ENCODE measurements at places on chromosomes 13 and 19.
A peak's percentile ranks its signal among the peaks of the same experiment; 100 is the strongest.

DNA sequence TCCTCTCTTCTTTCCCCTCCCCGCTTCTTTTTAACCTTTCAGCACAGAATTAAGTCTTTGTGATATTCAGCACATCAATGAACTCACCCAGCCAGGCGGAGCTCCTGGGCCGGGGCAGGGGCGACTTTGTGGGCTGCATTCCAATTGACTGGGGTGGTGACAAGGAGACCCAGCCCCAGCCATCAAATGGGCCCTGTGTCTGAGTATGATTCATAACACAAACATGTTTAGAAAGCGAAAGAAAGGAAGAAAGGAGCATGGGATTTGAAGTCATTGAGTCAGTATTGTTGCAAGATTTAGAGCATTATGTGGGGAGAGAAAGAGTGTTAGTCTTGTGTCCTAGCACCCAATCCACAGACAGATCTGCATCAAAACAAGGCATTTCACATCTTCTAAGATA, 185.3 kb downstream of the LHFPL6 start:
- DNase-seq, result no peak

DNA sequence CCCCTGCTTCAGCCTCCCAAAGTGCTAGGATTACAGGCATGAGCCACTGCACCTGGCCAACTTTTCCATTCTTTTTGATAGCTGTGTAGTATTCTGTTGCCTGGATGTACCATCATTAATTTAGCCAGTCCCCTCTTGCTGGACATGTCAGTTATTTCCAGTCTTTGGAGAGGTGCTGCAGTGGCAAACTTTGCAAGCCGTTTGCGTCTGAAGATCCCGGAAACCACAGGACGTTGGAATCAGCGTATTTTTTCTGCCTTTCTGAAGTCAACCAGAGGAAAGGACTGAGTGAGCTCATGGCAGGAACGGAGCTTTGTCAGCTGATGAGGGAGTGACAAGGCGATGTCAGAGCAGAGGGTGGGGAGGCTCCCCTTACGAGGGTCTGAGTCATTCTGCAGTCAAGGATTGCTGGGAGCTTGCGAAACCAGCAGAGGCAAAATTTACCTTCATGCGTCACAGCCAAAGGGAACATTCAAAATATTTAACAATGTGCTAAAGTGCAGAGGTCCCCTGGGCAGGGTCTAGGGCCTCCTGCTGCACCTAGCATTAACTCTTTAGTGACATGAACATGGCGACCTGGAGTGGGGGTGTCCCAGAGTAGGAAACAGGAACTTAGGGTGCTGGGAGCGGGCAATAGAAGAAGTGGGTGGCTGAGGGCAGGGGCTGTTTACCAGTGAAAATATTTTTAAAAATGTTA, 5.6 kb downstream of the C5AR1 start:
- no peak for DNase-seq

DNA sequence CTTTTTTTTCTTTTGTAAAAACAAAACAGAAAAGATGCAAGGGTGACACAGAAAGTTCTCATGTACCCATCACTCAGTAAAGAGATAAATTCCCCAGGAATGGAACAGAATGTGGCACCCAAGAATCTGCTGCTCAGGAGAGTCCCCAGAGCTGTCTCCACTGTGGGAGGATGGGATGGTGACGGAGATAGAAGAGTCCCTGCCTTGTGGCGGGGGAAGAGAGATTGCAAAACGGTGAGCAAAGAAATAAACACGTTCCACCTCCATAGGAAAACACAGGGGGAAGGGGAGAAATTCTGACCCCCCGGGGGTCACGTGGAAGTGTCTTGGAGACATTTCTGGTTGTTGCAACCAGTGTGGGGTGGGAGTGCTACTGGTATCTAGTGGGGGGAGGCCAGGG, 76.4 kb downstream of the INSR start:
- no peak for DNase-seq

- DNase-seq, result no peak
Observed at GRCh38 chr13:23320926-23321534, 112.5 kb downstream of the SACS start.

- DNase-seq, result no peak
Observed at GRCh38 chr13:23743278-23744076, 145.7 kb downstream of the MIPEP start.

GRCh38 chr13:55534306-55534705, 1606.4 kb upstream of the PRR20A start:
- no peak for DNase-seq

DNA sequence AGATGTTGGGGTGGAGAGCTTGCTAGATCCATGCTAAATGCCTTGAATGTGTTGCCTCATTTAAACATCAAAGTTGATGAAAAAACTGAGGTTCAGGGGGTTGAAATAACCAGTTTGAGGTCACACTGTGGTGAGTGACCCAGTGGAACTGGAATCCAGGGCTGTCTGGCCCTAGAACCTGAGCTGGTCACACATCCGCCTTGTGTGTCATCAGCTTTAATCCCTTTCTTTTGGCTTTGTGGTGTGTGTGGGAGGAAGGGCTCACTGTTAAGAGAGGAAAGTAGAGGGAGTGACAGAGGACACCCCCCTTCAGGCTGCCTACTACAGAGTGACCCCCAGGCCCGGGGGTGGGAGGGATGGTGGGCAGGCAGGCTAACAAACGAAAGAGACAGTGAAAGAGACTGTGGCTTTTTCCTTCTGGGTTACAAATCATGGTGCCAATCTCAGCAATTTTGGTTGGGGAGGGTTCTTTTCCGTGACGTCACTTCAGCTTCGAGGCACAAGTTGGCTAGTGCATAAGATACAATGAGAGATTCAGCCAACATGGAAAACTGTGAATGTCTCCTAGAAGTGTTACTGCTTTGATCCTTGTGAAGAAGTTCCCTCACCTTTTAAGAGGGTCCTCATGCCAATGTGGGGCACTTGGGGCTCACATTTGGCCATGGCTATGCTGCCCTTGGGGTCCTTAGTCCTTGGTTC, 164.9 kb downstream of the DLEU7 start:
- no peak for DNase-seq

GRCh38 chr13:23510544-23510916, 59.7 kb upstream of the TNFRSF19 start:
- no peak for DNase-seq

GRCh38 chr19:7582446-7582845, 13.2 kb upstream of the CAMSAP3 start:
- no peak for DNase-seq

DNA sequence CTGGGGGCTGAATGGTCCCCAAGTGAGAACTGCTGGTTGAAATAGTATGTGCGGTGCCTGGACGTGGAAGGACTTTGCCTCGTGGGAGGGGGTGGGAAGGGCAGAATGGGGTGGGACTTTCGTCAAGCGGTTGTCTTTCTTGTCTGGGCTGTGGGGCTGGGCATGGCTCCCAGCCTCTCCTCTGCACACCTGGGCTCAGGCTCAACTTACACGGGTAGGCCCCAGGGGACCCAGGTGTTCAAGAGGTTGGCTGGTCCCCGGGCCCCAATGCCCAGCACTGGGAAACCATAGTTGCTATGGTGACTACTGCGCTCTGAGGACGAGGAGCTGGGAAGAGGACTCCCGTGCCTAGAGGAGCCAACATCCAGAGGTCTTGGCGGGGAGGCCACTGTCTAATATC, 7.3 kb downstream of the NWD1 start:
- no peak for DNase-seq

DNA sequence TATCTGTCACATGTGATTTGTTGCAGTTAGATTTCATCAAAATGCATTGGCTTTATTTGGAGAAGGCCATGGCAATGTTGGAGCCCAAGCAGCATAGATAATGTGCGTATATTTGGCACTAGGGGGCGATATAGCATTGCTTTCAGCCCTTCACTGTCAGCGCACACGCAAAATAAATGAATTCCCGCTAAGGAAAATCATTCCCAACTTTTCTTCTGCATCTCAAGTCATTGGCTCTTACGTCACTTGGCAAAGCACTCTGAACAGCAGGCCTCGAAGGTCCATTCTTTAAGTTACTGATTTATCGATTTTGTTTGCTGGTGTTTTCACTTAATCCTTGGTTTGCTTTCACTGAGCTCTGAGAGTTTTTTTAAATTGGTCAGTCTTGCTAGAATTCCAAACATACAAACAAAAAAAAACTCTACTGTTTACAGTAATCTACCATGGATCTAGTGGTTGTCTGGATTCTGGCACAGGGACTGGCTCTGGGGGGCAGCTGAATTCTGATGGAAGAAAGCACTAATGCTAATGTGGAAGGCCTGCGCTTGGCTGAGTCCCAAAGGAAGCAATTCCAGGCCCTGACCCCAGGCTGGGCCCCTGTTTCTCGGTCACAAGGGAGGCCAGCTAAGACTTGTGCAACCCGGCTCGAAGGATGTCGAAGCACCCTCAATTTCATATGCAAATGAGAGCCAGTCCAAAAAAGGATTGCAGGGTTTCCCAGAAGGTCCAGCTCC, 97.7 kb upstream of the IPO5 start:
- DNase-seq, result peak; percentile 31

GRCh38 chr19:463483-464207, 2.8 kb upstream of the SHC2 start:
- no peak for DNase-seq

- no peak for DNase-seq
Observed at GRCh38 chr19:42202290-42202880, 15.1 kb downstream of the DEDD2 start.

All from DMS 273 treated with DMSO at 0.1 percent for 48 hours (cell line).